ENCODE measurements at places on chromosomes 12 and 14. TPM values are rescaled to one million over a fixed set of nuclear protein-coding genes. Genes with fewer than 3 reads are reported as not detected.

Gene DRAM1
- 8.5 TPM for total RNA-seq

Gene TAS2R20
- 0.68 TPM for total RNA-seq

Gene TMEM253
- total RNA-seq, result not detected

Gene MIP
- not detected for total RNA-seq

Gene SLCO1B1
- total RNA-seq, result not detected

Gene HHIPL1
- total RNA-seq, result 2.7 TPM

Gene DNM1L
- 53.4 TPM for total RNA-seq

Gene ABHD4
- 47.4 TPM for total RNA-seq

Gene IFNG-AS1
- not detected for total RNA-seq

Gene C12orf42
- not detected for total RNA-seq

Gene IFT43
- 35.9 TPM for total RNA-seq

Gene C12orf50
- not detected for total RNA-seq

Gene NKX2-1
- not detected for total RNA-seq

Gene LARP4
- total RNA-seq, result 14.6 TPM

Gene SYNE3
- total RNA-seq, result 20.4 TPM

Gene RPL10L
- not detected for total RNA-seq

Gene AMHR2
- 0.23 TPM for total RNA-seq
